GM10248 (cell line): ENCODE measurements at places on chromosomes 3 and 15.

GRCh38 chr15:32878869-32879805 lies 161.3 kb downstream of the GREM1 start:
- DNase-seq = no peak

- no peak for DNase-seq
Measured at GRCh38 chr3:157094301-157094700, 65.6 kb downstream of the CCNL1 start.

GRCh38 chr3:62329971-62330370 lies 43.4 kb downstream of the FEZF2 start:
- no peak for DNase-seq

DNA sequence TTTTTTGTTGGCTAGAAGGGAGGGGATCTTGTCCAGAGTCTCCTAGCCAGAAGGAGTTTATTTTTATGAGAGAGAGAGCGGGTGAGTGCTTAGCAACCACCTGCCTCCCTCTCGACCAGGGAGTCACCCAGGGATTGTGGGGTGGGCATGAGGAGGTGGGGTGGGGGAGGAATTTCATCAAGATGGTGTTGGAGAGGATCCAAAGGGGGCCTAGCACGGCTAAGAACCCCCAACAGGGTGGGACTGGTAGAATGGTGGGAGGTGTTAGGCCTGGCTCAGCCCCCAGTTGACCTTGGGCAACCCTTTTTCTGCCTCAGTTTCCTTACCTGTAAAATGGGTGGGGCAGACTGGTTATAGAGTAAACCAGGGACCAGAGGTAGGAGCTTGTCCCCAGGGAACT lies 1.8 kb downstream of the SLC6A6 start:
- no peak for DNase-seq

DNA sequence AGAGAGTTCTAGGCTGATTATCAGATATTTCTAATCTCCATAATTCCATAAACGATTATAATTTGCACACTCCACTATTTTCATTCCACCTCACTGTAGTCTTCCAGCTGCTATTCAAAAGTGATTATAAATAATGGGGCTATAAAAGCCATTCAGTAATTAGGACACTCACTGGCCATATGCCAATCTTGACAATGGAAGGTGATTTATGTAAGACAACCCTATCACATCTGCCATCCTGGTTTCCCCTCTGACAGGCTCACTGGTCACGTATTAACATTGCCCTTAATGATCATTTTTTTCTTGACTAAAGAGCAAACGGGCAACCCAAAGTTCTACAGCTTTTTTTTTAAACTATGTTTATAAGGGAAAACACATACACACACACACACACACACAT lies 402.4 kb downstream of the MAGI1 start:
- DNase-seq = no peak

DNA sequence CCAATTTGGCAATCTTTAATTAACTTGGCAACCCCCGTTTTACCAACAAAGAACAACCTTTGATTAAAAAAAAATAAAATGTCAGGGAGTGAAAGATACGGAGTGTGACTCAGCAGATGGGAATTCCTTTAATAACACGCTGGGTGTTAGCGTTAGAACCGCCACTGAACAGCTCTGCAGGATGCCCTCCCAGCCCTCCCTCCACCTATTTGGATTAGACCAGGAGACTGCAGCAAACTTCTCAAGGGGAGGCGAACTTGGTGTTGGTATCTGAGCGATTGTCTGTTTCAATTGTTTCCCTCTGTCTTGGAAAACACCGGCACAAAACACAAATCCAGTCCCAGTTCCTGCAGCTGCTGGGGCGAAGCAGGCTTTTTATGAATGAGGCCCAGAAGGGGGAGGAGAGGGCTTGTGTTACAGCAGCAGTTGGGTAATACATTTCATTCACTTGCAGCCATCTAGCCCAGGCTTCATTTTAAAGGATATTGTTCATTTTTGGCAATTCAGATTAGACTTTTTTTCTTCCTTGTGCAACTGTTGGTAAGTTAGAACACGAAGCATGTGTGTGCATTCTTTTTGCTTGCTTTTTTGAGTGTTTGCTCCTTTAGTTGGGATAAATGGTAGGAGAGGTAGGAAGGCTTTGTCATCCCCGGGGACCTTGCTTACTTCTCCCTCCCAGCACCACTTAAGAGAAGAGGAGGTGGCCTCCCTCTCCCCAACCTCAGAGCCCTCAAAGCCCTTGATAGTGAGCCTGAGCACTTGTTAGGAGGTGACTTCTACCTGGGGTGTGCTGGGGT lies 152.3 kb downstream of the IGF1R start:
- no peak for DNase-seq
